ENCODE measurements at places on chromosomes 2 and 18.

DNA sequence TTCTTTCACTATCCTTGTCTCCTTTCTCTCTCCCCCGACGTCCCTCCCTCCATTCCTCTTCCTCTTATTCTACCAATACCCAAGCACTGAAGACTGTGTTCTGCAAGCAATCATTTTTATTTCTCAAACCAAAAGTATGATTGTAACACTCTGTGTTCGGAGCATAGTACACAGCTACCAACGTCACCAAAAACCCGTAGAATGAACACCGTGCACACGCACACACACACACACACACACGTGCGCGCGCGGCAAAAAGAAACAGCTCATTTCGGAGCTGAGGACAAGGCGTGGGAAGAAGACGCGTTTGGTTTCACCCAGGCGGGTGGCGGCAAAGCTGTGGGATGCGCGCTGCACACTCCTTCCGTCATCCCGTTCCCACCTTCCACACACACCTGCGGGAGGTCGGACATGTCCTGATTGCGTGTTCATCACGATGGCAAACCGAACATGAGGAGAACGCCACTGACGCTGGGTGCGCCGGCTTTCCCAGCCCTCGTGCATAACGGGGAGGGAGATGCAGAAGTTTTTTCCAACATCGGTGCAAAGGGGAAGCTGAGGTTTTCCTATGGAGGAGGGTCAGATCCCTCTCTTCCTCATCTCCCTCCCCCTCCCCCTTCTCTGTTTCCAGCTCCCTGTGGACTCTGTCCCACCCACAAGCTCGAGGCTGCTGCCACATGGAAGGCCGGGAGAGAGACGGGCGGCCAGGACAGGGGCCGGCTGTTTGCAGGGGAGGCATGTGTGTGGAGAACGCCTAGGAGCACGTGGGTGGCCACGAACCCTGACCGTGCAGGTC is 20.4 kb downstream of the MBP start:
- DNase-seq, result no peak

- no peak for DNase-seq
Measured at GRCh38 chr2:46276642-46277041, 20.6 kb upstream of the EPAS1 start.

DNA sequence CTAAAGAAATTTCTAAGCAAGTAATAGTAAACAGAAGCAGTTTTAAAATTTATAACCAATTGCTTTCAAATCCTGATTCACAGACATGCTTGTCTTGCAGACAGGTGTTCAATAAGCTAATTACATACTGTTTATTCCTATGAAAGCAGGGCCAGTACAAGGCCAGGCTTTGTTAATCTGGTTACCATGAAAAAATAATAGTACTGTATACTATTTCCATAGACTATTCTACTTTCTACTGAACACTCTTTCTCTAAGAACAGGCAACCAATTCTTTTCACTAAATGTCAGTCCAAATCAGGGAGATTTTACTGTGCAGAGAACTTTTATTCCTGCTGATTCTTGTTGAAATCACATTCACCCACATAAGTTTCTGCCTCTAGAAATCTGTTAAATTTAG is 2.9 kb upstream of the SRSF7 start:
- DNase-seq, result no peak

GRCh38 chr2:219662566-219662965 is 35.1 kb downstream of the SLC4A3 start:
- DNase-seq, result no peak

GRCh38 chr18:26963292-26963691 is 97.8 kb upstream of the AQP4 start:
- DNase-seq, result no peak

- no peak for DNase-seq
Measured at GRCh38 chr2:128261245-128262128, 57.2 kb downstream of the HS6ST1 start.

- no peak for DNase-seq
Measured at GRCh38 chr2:234771980-234772732, 179.7 kb upstream of the SH3BP4 start.

- no peak for DNase-seq
Measured at GRCh38 chr2:213108308-213108707, 43.1 kb downstream of the IKZF2 start.

- no peak for DNase-seq
Measured at GRCh38 chr2:240604291-240604938, 17.9 kb downstream of the CAPN10 start.

- DNase-seq, result no peak
Measured at GRCh38 chr2:187050409-187050998, 201.5 kb upstream of the ZSWIM2 start.

DNA sequence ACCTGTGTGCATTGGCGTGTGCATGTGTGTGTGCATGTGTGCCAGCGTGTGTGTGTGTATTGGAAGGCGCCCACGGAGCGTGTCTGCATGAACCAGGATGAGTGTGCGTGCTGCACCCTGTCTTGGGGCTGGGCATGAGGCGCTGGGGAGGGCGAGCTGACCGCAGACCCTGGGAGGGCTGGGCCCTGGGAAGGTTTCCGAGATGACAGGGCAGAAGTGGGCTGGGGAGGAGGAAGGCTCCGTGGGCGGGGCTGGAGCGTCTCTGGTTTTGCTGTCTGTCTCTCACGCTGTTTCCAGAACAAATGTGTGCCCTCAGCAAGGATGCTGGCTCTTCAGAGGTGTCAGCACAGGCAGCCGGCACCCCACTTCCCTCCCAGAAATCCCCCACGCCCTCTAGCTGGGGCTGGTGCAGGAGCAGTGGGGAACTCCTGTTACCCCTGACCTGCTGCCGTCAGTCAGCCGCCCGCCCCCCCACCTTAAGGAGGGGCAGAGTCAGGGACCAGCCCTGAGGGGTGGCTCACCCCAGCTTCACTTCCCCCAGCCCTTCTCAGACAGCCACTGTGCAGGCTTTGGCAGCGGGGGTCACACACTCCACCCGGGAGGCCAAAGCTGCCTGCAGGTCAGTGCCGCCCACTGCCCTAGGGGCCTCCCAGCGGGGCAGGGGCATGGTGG is at the start of gene GPR35:
Gene GPR35 (plus strand): TSS at position 531 of the 672 bp plus-strand sequence. CDS start 4,473 bp downstream, outside the sequence.
- peak; percentile 81 for DNase-seq

DNA sequence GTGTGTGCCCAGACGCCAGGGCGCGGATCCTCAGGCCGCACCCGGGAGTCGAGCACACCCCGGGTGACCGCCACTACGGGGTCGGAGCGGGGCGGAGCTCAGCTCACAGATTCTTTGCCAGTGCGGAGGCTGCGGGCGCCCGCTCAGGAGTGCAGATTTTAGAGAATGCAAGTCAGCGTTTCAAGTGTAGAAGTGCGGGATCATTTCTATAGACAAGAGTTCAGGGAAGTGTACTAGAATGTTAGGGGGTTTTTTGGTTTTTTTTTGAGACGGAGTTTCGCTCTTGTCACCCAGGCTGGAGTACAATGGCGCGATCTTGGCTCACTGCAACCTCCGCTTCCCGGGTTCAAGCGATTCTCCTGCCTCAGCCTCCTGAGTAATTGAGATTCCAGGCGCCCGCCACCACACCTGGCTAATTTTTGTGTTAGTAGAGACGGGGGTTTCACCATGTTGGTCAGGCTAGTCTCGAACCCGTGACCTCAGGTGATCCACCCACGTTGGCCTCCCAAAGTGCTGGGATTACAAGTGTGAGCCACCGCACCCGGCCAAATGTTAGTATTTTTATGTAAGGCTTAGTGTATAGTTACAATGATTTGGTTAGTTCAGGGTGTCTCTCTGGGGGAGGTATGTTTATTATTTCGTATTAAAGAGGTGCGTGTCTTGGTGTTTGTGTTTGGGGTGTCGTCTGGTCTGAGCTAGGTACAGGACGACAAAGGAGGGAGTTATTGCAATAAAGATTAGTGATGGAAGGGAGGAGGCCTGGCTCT is 619 bp upstream of the FAM168B start:
- DNase-seq, result no peak

DNA sequence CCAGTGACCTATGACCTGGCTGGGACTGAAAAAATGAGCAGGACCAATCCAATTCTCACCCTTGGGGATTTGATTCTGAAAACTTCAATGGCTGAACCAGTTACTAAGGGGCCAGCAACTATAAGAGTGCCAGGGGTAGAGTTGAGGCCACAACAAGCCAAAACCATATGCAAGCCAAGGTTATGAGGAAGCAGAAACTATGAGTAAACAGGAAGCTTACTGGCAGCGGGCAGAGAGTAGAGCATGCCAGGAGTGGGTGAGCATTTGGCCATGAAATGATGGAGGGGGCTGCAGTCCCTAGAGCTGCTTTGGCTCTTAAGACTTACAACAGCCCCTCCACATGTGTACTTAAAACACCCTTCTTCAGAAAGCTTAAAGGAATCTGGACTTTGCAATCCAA is 82.4 kb downstream of the RBMS1 start:
- DNase-seq, result no peak

- no peak for DNase-seq
Measured at GRCh38 chr18:36831139-36831538, 2.2 kb downstream of the KIAA1328 start.

DNA sequence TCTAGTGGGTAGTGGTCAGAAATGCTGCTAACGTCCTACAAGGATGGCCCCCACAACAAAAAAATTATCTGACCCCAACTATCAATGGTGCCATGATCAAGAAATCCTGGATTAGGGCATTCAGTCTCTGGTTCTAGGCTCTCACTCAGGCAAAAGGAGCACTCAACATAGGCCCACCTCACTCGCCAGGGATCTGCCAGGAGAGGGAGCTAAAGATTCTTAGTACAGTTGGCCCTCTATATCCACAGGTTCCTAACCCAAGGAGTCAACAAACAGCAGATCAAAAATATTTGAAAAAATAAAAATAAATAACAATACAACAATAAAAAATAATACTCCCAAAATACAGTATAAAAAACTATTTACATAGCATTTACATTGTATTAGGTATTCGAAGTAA is 10.0 kb downstream of the SLC4A5 start:
- no peak for DNase-seq

GRCh38 chr2:221915926-221916325 is 343.8 kb upstream of the EPHA4 start:
- no peak for DNase-seq

DNA sequence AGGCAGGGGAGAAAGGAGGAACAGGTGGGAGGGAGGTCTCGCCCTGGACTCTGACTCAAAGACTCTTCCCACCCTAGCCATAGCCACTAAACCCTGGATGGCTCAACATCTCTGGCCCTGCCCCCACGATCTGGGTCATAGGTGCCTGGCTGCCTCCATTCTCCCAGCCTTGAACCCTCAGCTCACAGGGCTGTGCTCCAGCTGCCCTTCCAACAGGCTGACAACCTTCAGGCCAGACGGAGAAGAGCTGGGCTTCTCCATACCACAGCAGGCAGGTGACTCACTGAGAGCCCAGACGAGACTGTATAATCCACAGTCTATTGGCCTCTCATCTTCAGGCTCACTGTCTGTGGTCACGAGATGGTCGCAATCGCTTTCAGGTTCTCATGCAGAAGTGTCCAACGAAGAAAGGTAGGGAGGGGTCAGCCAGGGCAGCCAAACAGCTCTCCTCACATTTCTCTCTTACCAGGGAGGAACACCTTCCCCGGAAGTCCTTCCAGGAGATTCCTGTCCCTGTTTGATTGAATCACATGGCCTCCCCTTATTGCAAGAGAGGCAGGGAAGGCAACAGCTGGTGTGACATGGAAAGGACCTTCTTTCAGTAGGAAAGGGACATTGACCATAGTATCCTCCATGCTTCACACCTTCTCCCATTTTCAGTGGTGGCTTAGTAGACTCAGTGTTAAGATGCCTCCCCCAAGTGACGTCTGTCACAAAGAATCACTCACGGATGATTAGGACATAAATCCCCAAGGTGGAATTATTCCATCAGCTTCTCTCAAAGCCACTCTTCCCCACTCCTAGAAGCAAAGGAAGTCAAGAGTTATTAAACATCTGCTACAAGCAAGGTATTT is 100.1 kb downstream of the MRO start:
- no peak for DNase-seq

DNA sequence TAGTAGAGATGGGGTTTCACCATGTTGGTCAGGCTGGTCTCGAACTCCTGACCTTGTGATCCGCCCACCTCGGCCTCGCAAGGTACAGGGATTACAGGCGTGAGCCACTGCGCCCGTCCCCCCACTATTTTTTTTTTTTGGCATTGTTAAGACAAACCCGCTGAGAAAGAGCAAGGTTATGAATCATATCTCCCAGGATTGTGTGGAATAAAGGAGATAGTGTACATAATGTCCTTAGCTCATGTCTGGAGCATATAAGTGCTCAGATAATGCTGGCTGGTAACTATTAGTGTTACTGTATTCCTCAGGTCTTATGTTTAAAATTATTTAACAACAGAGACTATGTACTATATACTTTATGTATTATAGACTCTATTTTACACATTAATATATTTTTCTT is 36.0 kb downstream of the TTC27 start:
- no peak for DNase-seq

- no peak for DNase-seq
Measured at GRCh38 chr2:27208486-27209050, 3.3 kb upstream of the ATRAID start.

DNA sequence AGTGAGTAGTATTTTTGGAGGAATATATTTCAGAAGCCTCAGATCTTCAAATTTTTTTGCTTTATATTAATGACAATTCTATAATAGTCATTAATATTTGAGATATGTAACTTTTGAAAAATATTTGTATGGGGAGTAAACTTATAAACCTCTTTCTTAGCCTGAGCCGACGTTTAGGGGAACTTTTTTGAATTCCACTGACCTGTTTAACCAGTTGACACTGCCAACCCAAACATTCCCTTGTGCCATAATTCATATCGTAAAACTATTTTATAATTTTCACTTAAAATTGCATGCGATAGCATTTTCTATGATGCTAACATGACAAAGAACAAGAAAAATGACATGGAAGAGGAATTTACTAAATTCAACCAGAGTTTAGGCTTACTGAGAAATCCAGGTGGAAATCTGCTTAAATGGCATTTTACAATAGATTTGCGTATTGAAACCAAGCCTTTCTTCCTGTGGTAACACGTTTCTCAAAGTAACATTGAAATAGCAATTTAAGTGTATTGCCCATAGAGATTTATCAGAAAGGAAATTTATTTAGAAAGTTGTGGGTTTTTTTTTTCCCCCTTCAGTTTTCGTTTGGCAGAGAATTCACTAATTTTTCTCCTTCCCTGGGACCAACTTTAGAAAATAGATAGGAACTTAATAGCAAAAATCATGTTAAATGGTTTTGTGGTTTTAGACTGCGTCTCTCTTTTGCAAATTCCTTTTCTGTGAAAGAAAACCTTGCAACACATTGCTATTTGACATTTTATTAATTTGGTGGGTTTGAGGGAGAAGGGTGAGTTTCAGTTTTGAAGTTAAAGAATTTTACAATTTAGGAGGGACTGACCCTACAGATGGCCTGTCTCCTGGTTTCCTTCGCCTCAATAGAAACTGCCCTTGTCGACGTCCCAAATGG is 77.4 kb downstream of the TANC1 start:
- no peak for DNase-seq

DNA sequence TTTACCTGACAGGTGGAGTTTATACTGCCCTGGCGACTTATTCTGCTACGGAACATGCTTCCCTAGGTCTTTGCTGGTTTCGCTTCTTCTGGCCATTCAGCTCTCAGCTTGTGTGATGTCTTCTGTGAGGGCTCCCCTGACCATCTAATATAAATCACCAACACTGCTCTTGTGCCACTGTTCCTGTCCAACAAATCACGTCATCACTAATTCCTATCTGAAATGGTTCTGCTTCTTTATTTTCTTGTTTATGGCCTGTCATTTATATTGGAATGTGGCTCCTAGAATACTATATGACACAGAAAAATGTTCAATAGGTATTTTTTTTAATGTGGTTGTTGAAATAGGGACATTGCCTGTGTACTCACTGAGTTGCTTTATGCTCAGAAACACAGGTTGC is 171.5 kb downstream of the CD8B2 start:
- DNase-seq, result no peak

- no peak for DNase-seq
Measured at GRCh38 chr18:44778788-44779187, 98.1 kb downstream of the SETBP1 start.
